Gastroesophageal sphincter (tissue), 4 donors: ENCODE measurements at places on chromosomes 7 and 10. TPM values are rescaled to one million over a fixed set of nuclear protein-coding genes. Genes with fewer than 3 reads are reported as not detected.

- no peak for ATAC-seq
Observed at GRCh38 chr10:118809357-118810220, 54.8 kb upstream of the CACUL1 start.

GRCh38 chr7:157407512-157408257 is 70.9 kb downstream of the DNAJB6 start:
- ATAC-seq = no peak

The GPR146 gene
- 13.6 TPM for total RNA-seq

DNA sequence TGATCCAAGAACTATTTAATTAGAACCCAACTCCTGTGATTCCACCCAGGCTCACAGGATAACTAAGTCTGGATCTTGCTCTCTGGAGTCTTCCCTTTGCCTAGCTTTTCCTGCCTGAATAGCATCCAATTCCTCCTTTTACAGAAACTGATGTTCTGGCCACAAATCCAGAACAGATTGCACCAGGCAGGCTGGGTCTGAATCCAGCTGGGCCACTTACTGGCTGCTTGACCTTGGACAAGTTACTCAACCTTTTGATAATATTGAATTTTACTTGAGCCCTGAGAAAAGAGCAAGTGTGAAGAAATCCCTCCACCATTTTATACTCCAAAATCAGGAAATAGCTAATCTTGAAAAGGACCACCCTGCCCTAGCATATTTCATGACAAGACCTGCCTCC is 55.5 kb upstream of the SLC35G1 start:
- no peak for ATAC-seq

DNA sequence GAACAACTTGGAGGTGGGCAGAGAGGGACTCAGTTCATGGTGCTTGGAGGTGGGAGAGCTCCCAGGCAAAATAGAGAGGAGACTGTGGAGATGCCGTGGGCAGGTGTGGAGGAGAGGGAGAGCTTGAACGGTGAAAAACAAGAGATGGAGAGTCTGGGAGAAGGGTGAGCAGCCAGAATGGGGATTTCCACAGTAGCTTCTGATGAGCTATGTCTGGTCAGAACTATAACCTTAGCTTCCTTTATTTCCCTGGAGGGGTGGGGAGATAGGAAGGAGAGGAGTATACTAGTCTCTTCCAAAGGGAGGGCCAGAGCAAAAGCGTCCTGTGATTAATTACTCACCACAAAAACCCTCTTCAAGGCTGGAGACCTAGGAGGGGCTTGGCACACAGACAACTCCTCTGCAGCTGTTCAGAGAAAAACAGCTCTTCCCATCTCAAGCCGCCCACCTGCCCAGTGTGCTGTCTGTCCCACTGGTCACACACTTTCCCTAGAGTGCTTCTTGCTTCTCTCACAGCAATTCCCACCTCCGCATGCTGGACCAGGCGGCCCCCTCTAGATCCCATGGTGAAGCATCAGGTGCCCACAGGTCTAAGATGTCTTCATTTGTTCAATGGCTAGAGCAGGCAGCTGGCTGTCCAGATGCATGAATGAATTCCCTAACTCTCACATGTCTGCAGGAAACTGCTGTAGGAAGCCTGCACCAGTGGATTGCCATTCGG is 41.9 kb downstream of the TAS2R41 start:
- ATAC-seq = no peak

DNA sequence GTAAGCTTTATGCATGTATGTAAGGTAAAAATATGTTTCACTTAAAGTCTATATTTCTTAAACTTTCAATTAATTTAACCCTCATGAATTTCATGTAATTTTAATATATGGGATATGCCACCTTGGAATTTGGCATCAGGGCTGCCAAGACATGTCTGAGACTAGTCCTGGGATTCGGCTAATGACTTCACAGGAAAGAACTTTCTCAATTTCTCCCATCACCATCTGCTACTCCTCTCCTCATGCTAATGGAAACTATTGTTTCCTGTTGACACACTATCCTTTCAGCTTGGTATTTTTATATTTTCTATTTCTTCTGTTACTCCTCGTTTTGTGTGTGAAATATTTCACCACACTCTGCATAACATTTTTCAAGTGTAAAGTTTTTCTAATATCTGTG is 205.9 kb downstream of the ARL4A start:
- ATAC-seq = no peak

DNA sequence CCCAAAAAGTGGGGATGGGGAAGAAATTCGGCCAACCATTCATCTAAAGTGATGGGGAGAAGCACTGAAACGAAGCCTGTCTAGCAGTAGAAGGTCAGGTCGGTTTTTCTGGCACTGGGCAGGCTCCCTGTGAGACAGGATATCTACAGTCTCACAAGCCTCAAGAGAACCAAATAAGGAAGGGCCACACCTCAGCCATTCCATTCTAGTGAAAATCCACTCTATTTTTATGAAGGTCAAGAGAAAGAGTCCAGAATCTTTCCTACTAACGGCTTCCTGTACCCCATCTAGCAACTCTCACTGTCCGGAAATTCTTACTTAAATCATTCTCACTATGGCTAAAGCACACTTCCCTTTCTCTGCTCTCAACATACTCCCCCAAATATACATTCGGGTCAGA is 267.1 kb downstream of the PRPF18 start:
- ATAC-seq = no peak
